Stimulated activated CD8-positive, alpha-beta memory T cell treated with anti-CD3 and anti-CD28 coated beads, Interleukin-7, amount 100 ng/mL, for 1 hour (primary cell): ENCODE measurements at places on chromosomes 4 and X.

- no peak for DNase-seq
Measured at GRCh38 chr4:24894846-24895245, 18.0 kb downstream of the CCDC149 start.

DNA sequence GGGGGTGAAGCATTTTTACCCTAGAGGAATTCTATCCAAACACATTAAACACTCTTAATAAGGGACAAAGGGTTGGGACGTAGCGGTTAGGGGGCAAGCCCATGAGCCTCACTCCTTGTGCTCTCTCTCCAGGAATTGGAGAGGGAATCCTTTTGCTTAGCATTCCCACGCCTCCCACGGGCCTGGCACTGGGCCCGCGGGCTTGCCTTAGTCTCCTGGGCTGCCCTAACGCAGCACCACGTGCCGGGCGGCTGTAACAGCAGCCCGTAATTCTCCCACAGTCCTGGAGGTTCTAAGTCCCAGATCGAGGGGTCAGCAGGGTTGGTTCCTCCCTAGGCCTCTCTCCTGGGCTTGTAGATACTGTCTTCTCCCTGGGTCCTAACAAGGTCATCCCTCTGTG, 67.5 kb downstream of the TBL1X start:
- no peak for DNase-seq

DNA sequence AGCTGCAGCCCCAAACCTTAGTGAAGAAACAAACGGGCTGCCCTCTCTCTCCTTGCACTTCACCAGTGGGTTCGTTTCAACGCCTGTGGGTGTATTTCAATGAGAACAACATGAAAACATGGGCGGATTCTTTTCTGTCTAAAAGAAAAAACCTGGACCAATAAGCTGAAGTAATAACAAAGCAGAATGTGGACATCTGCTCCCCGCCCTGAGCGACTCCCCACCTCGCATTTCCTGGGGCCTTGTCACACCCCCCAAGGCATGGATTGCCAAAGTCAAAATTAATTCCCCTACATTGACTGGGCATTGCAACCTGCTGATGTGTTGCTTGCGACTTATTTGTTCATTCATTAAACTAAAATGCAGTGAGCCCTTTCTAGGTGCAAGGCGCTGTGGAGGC, 142.9 kb downstream of the BCOR start:
- no peak for DNase-seq

DNA sequence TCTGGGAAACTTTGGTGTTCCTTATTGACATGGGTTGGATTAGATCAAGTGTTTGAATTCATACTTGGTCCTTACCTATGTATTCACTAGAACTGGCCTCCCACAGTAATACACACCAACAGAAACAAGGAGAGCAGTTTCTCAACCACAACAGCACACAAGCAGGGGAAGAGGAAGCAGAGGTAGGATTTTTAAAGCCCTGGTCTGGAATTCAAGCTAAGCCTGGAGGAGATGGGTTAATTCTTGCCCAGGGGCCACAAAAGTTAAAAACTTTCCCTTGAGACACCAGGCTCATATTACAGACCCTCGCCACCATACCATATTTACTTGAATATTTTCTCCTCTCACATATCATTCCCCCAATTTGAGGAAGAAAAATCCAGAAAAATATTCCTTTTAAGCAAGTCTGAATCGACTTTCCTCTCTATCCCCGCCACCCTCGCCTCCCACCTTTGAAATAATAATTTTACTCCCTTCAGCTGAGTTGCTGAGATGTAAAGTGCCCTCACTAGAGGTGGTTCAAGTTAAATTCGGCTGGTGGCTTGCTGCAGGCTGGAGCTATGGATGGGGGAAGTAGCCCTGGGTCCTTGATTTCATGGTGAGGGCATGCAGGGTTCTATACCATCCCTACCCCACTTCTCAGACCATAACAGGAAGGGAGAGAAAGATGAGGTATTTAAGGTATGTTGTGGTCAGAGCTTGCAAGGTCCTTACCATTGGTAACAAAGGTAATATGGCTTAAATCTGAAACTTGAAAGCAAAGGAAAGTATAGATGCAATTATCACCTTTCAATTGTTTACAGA, 440.2 kb downstream of the INPP4B start:
- DNase-seq = no peak
